ENCODE measurements at places on chromosomes 11 and 22. TPM values are rescaled to one million over a fixed set of nuclear protein-coding genes. Genes with fewer than 3 reads are reported as not detected.

TCN1 gene
- not detected for total RNA-seq

RIBC2 gene
- 1.2 TPM for total RNA-seq

MRPL11 gene
- 66.9 TPM for total RNA-seq

FOLR1 gene
- total RNA-seq: not detected

NXPE4 gene
- not detected for total RNA-seq

KIRREL3 gene
- total RNA-seq: 4.1 TPM

LMO1 gene
- total RNA-seq: not detected

USP35 gene
- 12.7 TPM for total RNA-seq

KCNQ1OT1 gene
- total RNA-seq: 0.29 TPM

SCGB1A1 gene
- not detected for total RNA-seq

TRIM49 gene
- total RNA-seq: not detected

FADD gene
- 25.5 TPM for total RNA-seq

MTCH2 gene
- total RNA-seq: 117 TPM

USP28 gene
- total RNA-seq: 19.3 TPM

TRPM5 gene
- not detected for total RNA-seq

SCARF2 gene
- 25.9 TPM for total RNA-seq

TRIM64 gene
- not detected for total RNA-seq

HBG2 gene
- total RNA-seq: not detected

MAJIN gene
- total RNA-seq: not detected

C22orf23 gene
- under 0.01 TPM for total RNA-seq

SLC22A8 gene
- total RNA-seq: not detected

PATE1 gene
- total RNA-seq: not detected

ELMOD1 gene
- total RNA-seq: 0.29 TPM

RFPL1 gene
- total RNA-seq: not detected

BIK gene
- total RNA-seq: not detected

APOA4 gene
- not detected for total RNA-seq

NRXN2 gene
- not detected for total RNA-seq

GLB1L2 gene
- 0.29 TPM for total RNA-seq

SLC43A3 gene
- 83.5 TPM for total RNA-seq

OTOG gene
- not detected for total RNA-seq

CASP5 gene
- not detected for total RNA-seq

PARVA gene
- 44.1 TPM for total RNA-seq

SNX19 gene
- total RNA-seq: 60.0 TPM

HTATIP2 gene
- 83.6 TPM for total RNA-seq

GVQW3 gene
- total RNA-seq: 1.2 TPM

TUT1 gene
- total RNA-seq: 9.6 TPM

RPS13 gene
- total RNA-seq: 952 TPM

FREY1 gene
- 0.18 TPM for total RNA-seq

APOA5 gene
- not detected for total RNA-seq

NCAM1 gene
- total RNA-seq: 6.9 TPM

SYTL2 gene
- 40.6 TPM for total RNA-seq

All from myometrial cell (primary cell).